NCI-H2171 treated with DMSO at 0.1 percent for 48 hours (cell line): ENCODE measurements at places on chromosomes 2 and 18.
A peak's percentile ranks its signal among the peaks of the same experiment; 100 is the strongest.

GRCh38 chr2:112972423-112973086 is 5.3 kb upstream of the IL36G start:
- DNase-seq: no peak

GRCh38 chr18:37188016-37188791 is 359.3 kb downstream of the KIAA1328 start:
- DNase-seq: no peak

DNA sequence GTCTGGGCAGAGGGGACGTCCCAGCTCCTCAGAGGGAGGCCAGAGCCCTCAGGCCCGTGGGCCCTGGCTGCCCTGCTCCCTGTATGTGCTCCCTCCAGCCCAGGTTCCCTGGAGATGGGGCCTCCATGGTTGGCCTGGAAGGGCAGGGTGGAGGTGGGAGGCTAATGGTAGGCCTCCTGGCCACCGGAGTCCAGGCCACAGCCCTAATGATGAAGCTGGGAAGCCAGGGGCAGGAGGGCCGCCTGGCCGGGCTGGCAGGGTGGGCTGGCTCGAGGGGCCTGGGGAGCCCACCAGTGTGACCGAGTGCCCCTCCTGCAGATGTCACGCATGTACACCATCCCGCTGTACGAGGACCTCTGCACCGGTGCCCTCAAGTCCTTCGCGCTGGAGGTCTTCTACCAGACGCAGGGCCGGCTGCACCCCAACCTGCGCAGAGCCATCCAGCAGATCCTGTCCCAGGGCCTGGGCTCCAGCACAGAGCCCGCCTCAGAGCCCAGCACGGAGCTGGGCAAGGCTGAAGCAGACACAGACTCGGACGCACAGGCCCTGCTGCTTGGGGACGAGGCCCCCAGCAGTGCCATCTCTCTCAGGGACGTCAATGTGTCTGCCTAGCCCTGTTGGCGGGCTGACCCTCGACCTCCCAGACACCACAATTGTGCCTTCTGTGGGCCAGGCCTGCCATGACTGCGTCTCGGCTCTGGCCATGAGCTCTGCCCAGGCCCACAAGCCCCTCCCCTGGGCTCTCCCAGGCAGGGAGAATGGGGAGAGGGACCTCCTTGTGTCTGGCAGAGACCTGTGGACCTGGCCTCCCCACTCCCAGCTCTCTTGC is 9.0 kb upstream of the CAPN10 start:
- DNase-seq: no peak

- DNase-seq: no peak
These were observed 126.5 kb downstream of the LPIN1 start for GRCh38 chr2:11872948-11873269.

DNA sequence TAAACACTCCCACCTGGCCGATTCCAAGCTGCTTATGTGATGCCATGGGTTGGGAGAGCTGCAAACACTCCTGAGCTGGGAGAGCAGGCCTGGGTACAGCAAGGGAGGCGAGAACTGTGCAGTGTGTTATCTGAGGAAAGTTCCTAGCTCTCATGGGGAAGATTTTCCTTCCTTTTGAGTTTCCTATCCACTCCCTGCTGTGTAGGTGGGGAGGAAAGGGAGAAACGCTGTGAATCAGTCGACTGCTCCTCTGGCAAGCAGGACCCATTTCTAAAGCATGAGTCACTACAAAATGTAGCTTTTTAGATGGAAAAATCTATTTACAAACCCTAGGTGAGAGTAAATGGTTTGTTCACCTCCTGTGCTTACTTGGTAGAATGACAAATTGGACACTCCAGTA is 80.4 kb downstream of the SH3RF3 start:
- no peak for DNase-seq

DNA sequence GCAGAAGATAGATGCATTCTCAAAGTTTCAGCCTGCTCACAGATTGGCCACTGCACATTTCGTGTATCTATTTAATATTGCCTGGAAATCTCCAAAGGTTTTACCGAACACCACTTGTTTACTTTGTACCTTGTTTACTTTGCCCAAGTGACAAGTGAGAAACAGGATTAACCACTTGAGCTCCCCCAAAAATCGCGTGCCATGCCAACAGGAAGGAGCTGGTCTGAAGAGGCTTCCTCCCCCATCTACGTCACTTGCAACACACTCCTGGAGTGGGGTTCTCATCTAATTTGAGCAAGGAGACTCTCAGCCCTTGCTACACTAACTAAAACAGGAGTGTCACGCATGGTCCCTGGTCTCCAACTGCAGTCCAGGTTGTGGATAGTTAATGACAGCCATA is 212.5 kb upstream of the TMEM200C start:
- DNase-seq: no peak

GRCh38 chr18:34659579-34660517 is 50.2 kb upstream of the DTNA start:
- DNase-seq: no peak

DNA sequence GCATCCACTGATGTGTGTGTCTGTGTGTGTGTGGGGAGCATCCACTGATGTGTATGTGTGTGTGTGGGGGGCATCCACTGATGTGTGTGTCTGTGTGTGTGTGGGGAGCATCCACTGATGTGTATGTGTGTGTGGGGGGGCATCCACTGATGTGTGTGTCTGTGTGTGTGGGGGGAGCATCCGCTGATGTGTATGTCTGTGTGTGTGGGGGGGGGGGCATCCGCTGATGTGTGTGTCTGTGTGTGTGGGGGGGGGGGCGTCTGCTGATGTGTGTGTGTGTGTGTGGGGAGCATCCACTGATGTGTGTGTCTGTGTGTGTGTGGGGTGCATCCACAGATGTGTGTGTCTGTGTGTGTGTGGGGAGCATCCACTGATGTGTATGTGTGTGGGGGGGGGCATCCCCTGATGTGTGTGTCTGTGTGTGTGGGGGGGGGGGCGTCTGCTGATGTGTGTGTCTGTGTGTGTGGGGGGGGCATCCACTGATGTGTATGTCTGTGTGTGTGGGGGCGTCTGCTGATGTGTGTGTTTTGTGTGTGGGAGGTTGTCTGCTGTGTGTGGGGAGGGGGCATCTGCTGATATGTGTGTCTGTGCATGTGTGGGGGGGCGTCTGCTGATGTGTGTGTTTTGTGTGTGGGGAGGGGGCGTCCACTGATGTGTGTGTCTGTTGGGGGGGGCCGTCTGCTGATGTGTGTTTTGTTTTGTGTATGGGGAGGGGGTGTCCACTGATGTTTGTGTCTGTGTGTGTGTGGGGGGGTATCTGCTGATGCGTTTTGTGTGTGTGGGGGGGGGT is 125.9 kb downstream of the NFATC1 start:
- DNase-seq: no peak

DNA sequence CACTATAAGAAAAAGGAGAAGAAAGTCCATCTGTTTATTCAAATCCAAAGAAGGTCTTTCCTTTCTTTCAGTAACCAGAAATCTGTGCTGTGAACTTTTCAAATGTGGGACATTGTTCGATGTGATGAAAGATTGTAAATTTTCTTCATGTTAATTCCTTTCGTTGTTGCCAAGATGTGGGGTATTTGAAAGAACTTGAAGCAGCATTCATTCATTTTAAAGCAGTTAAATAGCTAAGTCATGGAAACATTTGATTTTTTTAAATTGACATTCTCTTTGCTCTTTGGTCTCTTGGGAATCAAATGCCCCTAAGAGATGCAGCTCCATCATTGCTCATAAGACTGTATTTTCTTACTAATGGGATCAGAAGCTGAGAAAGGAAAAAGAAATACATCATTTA is 93.7 kb upstream of the EHBP1 start:
- no peak for DNase-seq

- DNase-seq: no peak
These were observed 2.8 kb upstream of the INPP4A start for GRCh38 chr2:98441706-98442450.

DNA sequence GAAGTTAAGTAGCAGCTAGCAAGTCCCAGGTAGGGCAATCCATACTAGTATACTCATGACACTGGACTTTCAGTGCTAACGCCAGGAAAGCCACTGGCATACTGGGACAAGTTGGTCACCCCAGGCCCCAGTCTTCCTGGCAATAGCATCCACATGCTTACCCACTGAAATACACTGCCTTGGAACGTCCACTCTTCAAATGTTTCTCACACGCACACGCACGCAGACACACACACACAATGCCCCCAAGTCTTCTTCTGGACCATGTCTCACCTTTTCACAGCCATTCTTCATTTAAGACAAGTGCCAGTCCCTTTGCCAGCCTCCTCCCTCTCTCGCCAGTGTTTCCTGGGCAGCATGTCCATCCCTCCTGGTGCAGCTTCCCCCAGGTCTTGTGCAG is 8.7 kb upstream of the TEX261 start:
- DNase-seq: no peak

- DNase-seq: no peak
These were observed 325.2 kb downstream of the PLCL1 start for GRCh38 chr2:198129609-198130008.

- no peak for DNase-seq
These were observed 264.1 kb downstream of the EXOC6B start for GRCh38 chr2:72561621-72562318.

DNA sequence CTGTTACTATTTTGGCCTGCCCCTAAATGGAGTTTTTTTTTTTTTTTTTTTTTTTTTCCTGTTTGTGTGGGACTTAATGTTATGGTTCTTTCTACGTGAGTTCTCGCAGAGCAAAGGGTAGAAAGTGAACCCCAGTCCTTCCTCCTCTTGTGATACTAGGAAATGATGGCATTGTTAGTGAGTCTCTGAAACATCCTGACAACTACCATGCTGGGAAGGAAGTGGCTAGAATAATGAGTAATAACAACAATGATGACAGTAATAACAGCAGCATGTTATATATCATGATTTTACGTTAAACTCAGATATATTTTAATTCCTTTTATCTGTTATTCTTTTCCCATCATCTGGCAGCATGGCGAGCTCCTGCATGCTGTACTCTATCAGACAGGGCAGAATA is 216.2 kb upstream of the LINC00305 start:
- no peak for DNase-seq

GRCh38 chr18:70385474-70385873 is 96.6 kb downstream of the SOCS6 start:
- DNase-seq: no peak

GRCh38 chr2:28053597-28053996 is 163.1 kb downstream of the BABAM2 start:
- DNase-seq: peak; percentile 10

DNA sequence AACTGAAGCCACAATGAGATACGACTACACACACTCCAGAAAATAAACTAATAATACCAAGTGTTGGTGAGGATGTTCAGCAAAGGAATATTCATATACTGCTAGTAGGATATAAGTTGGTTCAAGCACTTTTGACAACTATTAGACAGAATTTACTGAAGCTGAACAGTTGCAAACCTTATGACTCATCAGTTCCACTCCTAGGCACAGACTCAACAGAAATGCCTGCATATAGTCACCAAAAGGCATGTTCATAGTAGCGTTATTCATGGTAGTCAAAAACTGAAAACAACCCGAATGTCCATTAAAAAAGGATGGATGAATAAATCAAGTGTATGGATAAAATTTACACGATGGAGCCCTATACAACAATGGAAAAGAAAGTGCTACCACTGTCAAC is 232.0 kb downstream of the ANAPC1 start:
- DNase-seq: no peak

DNA sequence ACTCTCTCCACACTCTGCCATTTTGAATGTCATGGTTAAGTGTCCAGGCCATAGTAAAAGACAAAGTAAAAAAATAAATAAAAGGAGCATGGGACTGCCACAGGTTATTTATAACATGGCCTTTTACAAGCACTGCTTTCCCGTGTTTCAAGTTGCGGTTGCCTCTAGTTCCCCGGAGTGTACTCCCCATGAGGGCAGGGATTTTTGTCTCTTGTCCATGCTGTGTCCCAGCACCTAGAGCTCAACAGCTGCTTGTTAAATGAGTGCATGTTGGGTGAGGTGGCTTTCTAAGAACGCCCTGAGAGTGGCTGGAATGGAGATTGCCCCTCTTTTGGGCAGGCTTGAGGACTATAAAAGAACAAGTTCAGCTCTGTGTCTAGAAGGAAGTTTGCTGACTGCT is 8.4 kb downstream of the CAVIN2 start:
- DNase-seq: no peak

GRCh38 chr2:100237770-100238169 is 84.5 kb downstream of the LONRF2 start:
- no peak for DNase-seq

DNA sequence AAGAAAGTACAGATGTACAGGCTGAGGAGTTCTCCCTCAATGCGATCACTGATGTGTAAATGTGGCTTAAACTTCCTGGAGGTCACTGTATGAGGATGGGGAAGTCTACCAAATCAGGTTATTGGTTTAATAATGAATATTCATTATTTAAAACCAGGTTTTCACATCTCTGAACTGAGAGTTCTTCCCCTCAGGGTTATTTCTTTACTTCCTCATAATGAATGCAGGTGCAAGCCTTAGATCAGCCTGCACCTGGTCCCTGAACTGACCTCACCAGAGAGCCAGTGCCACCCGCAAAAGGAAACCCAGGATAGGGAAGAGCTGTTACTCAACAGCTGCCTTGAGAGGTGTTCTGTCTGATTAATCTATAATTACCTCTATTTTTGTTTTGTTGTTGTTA is 369.0 kb downstream of the EPHA4 start:
- peak; percentile 10 for DNase-seq

GRCh38 chr2:134718023-134718816 is 580 bp downstream of the TMEM163 start:
- peak; percentile 31 for DNase-seq

- no peak for DNase-seq
These were observed 64.2 kb upstream of the TMEM17 start for GRCh38 chr2:62569907-62570841.

DNA sequence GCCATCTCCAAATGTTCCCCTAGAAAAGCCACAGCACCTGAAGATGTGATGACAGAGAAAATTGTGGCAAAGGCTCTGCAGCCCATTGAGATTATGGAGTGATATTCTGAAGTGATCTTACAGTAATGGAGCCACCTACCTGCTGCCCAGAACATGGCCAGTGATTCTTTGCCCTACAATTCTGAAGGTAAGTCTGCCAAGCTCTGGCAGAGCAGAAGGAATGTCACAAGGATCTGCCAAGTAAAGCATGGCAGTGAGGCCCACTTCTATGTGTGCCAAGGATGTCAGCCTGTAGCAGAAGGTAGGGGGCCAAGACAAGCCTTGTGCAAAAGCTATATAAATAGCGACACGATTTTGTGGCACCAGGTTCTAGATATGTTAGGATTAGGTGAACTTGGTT is 155.1 kb downstream of the RND3 start:
- no peak for DNase-seq

DNA sequence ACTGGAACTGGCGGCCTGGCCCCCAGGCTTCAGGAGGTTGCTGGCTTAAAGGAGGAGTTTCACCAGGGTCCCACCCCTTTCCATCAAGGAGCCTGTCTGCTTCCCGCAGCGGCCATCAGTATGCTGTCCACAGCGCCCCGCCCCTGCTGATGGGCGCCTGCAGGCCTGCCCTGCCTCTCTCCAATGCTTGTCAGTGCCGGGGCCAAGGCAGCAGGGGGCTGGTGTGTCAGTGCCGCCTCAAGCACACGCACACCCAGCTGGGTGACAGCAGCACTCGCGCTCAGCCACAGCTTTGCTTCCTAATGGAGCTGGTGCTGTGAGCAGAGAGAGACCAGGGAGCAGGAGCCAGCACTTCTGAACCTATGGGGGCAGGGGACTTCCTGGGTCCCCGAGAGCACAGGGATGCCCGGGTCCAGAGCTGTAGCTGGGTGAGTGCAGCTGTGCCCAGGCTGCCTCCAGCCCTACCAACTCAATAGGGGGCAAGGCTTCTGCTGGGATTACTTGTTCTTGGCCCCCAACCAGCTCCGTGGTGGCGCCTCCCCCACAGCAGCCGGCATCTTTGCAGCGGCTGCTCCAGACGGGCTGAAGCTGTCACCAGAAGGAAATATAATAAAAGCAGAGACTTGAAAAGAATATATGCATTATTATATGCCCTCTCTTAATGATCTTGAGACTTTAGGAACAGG is 377.2 kb upstream of the LRATD1 start:
- DNase-seq: no peak

- DNase-seq: peak; percentile 75
These were observed at the start of gene CDH7 for GRCh38 chr18:65750389-65751154. TSS of gene CDH7 (plus strand) at chr18:65751012. CDS start at chr18:65762843, 11,831 bp downstream.
